Caco-2 (cell line): ENCODE measurements at places on chromosomes 6 and 20.

DNA sequence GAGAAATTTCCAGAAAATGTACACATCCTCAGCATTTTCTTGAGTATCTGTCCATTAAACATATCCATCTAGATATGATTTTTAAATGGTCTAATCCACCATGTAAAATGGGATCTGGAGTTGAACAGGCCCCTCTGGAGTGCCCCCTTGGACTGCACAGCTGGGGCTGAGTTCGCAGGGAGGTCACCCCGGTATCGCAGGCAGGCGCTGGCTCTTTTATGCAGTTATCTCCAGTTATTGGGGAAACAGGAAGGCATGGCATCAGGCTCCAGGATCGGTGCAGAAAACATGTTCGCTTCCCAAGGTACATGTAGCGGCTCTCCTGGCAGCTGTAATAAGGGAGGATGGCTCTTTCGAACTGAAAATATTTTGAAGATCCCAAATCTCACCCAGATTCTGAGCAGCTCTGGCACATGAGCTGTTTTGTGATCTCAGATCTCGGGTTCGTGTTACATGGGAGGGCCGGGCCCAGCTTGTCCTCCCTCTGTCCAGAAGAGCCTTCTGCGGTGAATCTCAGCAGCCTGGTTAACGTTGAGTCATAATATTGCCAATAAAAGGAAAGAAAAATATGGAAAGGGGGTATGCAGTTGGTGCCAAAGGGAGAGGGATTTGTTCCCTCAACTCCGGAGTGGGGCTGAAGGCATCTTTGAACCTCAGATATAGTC, 167.7 kb downstream of the EYA2 start:
- no peak for DNase-seq

DNA sequence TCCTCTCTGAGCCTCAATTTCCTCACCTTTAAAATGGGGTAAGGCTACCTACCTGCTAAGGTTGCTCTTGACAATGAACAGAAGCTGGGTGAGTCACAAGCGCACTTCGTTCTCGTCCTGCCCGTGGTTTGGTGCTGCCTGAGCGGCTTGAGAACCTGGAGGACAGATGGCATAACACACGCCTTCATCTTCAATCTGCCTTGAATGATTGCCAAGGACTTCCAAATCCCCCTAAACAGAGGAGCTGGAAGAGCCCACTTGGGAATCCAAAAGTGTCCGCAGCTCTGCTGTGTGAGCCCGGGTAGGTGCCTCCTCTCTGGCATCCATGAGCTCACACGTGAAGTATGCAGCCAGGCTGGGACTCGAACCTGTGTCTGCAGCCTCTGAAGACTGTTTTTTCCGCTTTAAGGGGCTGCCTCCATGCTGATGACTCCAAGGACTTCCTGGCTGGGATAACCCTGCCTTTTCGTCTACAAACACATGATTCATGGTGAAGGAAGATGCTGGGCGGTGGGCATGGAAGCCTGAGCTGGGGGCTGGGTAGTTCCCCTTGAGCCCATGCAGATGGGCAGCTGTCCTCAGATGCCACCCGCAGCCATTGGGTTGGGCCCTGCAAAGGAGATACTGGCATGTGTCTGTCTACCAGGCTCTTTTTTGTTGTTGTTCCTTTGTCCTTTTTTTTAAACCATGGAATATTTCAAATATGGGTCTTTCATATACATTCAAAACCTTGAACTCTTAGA, 25.3 kb upstream of the CSNK2A1 start:
- DNase-seq = no peak

DNA sequence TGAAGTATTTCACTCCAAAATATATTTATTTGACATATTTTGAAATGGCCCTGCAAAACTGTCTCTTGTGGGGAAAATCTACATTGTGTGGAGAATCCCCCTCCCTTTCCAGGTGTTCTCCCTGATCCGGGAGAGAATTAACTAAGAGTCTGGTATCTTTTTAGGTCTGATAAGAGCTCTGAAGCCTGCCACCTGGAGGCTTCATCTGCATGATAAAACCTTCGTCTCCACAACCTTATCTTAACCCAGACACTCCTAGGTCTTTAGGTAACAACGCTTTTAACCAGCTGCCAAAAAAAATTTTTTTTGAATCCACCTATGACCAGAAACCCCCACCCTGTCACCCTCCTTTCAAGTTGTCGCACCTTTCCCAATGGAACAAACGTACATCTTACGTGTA, 43.0 kb downstream of the FAM184A start:
- peak; percentile 45 for DNase-seq

- no peak for DNase-seq
Measured at GRCh38 chr20:40643891-40644290, 45.1 kb downstream of the MAFB start.

DNA sequence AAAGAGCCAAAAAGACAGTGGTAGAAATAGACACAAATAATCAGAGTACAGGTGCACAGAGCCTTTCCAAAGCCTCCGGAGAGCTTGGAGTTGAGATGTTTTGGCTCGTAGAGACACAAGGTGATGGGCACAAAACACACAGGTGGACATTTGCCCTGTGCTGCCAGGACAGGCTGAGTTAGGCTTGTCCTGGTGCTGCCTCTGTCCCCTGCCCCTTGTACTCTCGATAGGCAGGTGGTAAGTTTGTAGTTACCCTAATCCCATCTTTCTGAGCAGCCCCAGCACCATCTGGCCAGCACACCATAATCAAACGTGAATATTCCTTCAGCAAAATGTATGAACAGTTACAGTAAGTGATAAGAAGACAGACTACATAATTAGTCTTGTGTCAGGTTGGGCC, 95.5 kb downstream of the FOXC1 start:
- no peak for DNase-seq

GRCh38 chr6:53360093-53360912, 11.6 kb upstream of the ELOVL5 start:
- DNase-seq = no peak

- peak; percentile 88 for DNase-seq
Measured at GRCh38 chr20:32484958-32485769, 100.0 kb downstream of the NOL4L start.

DNA sequence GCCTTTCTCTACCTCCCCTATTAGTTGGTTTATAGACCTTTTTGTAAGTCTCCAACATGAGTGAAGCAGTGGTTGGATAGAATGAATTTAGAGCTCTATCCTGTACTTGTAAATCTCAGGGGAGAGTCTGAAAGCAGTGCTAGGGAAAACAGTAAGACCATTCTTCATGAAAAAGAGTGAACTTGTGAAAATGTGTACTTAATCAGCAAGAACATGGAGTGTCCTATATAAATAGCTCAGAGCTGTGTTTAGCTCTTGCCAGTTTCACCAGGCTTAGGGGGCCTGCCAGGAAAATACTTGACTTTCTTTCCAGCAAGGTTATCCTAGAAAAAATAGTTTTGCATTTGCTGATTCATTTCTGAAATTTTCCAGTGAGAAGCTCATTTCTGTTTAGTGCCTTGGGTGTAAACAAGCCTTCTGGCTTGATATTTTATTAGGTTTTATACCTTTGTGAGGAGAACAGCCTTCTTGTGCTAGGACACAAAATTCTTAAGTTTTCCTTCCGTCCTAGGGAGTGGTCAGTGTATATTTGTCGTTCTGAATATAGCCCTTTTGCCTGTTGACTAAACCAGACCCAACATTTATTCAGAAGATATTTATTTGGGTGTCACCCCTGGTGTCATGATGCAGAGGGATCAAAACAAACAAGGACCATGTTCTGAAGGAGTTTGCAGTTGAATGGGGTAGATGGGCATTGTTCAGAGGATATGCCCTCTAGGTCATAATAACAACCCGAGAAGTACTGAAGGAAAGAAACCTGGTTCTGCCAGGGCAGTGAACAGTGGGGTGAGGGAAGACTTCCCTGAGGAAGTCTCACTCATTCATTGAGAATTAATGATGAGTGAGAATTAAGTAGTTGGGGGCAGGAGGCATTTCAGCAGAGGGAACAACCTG, 7.6 kb downstream of the ARFGEF2 start:
- DNase-seq = no peak

DNA sequence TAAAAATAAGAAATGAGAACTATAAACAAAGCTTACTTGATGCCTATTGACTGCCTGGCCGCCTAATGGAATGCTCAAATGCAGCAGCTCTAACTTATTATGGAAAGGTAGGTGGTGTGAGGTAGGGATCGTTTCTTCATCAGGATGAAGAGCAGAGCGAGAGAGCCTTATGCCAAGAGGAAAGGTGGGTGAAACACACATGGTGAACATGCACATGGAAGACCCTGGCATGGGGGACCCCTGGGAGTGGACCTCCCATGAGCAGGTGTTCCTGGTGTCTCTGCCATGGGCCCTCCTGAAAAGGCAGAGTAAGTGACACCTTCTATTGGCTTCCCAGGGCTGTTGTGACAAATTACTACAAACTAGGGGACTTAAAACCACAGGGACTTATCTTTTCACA, 130.1 kb downstream of the CDH4 start:
- DNase-seq = no peak

DNA sequence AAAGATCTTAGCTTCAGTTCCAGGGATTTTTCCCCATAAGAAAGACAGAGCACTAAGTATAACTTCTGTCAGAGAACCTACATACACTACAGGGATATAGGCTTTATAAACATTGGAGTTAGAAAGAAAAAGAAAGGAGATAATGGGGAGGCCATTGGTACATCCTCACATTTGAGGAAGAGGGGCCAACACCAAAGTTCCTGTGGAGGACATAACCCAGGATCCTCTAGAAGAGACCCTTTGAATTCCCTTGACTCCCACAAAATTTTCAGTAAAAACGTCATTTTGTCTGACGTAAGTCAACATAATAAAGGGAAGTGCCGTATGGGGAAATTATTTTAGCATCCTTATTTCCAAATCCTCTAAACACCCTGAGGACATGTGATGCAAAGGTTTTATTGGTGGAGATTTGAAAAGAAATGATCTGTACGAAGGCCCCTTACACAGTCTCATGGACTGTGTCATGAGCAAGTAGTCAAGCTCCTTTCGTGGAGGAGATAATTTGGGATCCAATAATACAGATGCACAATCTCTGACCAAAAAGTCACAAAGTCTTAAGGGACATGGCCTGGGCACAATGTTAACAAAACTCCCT, 33.2 kb downstream of the HLA-DRA start:
- DNase-seq = no peak

GRCh38 chr20:35003211-35004031, 47.8 kb downstream of the MYH7B start:
- no peak for DNase-seq

DNA sequence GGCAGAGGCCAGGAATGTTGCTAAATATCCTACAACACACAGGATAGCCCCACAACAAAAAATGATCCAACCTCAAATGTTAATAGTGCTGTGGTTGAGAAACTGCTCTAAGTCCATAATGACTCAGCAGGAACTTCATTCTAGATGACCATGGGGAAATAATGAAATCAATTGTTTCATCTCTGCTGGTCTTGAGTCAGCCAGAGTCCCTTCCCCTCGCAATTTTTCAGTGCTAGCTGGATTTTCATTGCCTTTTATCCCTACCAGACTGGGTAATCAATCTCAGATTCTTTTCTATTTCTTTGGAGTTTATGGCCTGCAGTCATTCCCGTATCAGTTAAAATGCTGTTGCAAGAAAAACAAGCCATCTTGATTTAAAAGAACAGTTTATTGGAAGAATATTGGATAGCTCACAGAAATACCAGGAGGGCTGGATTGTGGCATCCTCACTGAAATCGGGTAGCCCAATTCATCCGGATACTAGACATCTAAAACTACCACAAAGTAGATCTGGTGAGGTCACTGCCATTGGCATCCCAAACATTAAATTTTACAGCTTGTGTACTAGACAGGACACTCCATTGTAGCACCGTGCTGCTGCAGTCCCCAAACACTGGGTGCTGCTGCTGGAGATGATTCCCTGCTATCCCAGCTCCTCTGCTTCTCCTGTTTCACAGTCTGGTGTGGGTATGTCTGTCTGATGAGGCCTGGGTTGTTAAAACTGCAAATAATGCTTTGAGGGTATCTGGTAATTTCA, 30.3 kb upstream of the POPDC3 start:
- DNase-seq = no peak

DNA sequence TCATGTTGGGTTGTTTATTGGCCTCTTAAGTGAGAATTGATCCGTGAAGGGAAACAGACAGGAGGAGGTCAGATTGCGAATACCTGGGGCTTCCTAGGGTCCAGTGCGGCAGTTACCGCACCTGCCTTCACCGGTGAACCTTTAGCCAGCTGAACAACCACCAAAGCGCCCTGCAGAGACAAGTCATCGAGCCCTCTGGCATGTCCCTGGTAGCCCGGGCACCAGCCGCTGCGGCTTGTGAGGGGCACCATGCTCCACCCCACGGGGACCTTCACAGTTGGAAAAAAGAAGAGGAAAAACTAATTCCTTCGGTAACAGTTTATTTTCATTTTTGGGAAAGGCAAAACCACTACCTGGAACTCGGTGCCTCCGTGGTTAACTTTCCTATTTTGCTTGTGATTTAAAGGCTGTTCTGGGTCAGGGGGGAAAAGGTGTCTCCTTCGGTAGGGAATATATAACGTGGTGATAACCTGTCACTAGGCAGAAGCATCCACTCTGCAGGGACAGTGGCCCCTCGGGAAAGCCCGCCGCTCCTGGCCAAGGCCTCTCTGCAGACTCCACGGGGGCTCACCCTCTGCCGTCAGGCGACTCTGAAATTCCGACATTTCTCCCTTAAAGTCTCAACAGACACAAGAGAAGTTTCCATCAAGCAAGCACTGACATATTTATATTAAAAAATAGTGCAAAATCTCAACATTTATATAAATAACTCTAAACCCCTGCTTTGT, 30.7 kb upstream of the ZBP1 start:
- peak; percentile 32 for DNase-seq
